NCI-H526 treated with DMSO at 0.1 percent for 48 hours (cell line): ENCODE measurements at places on chromosomes 6 and 20.

GRCh38 chr6:167788563-167788903, 38.2 kb upstream of the AFDN start:
- peak; percentile 51 for DNase-seq

GRCh38 chr6:139743664-139744437, 369.4 kb upstream of the CITED2 start:
- DNase-seq, result no peak

DNA sequence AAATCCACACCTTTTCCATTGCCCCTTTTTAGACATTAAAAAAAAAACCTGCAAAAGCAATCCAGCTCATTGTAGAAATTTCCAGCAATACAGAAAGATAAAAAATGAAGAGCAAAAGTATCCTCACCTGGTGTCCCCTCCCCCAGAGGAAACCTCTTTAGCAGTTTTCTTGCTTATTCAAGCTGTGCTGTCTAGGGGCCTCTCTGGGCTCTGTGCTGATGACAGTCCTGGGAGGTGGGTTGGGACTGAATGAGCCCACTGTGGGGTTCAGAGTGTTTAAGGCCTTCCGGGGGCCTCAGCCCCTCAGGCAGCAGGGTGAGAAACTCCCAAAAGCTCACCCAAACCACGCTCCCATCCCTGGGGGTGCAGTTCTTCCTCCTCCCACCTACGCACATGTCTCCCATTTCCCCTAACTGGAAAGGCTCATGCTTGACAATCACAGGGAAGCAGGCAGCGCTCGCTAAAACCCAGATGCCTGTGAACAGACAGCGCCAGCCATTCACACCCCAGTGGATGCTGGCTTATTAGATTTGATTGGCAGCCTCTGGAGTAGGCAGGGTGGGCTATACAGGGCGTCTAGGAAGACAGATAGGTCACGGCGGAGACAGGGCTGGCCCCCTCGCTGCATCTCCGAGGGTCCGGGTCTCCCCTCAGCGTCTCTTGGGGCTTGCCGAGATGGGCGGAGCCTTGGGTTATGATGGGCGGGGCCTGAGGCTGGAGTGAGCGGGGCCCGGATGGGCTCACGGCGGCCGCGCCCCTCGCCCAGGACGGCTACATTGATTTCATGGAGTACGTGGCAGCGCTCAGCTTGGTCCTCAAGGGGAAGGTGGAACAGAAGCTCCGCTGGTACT, 4.6 kb downstream of the GUCA1A start:
- no peak for DNase-seq

DNA sequence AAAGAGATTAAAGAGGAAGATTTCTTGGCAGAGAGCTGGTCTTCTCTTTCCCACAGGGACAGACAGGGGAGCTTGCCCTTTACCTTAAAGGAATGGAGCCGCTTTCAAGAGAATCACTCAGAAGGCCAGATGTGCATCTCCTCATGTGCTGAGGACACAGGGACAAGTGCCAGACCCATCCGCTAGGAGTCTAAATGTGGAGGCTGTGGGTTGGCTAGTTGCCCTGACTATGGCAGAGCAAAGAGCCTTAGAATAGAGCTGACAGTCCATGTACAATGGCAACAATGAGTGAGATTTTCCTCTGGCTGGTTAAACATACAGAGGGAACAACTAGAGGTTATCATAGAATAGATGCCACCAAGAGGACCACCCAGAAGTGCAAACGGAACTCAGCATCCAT, 7.3 kb upstream of the DOK5 start:
- no peak for DNase-seq

GRCh38 chr20:57312138-57312537, 17.5 kb upstream of the SPO11 start:
- no peak for DNase-seq

DNA sequence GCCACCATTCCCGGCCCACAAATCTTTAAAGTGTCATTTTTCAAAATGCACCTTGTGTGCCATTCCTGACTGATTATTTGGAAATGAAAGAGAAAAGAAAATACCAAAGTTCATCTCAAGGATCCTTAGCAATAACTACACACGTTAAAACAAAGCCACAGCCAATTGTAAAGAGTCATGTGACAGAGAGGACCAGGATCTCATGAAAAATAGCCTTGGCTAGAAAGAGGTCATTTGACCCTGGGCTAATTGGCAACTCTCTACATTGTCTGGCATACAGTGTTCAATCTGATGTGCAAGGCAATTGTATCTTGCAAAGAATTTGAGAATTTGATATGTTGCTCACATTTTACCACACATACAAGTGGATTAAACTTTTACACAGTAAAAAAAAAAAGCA, 31.6 kb upstream of the HLA-G start:
- no peak for DNase-seq

- DNase-seq, result no peak
These were observed 43.7 kb downstream of the LRP11 start for GRCh38 chr6:149820506-149820905.

DNA sequence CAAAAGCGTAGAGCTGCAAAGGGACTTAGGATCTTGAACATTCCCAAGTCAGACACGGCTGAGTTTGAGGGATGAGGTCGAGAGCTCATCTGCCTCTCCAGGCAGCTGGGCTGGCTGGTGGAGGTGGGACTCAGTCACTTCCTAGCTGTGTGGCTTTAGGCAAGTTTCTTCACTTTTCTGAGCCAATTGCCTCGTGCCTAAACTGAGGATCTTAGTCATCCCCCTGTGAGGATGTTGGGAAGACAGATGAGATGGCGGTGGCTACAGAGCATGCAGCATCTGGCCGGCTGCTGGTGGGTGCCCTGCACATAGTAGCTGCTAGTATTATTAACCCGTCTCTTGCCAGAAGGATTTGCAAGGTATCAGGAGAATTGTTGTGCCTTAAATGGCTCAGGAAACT, 27.5 kb downstream of the TFAP2C start:
- no peak for DNase-seq

DNA sequence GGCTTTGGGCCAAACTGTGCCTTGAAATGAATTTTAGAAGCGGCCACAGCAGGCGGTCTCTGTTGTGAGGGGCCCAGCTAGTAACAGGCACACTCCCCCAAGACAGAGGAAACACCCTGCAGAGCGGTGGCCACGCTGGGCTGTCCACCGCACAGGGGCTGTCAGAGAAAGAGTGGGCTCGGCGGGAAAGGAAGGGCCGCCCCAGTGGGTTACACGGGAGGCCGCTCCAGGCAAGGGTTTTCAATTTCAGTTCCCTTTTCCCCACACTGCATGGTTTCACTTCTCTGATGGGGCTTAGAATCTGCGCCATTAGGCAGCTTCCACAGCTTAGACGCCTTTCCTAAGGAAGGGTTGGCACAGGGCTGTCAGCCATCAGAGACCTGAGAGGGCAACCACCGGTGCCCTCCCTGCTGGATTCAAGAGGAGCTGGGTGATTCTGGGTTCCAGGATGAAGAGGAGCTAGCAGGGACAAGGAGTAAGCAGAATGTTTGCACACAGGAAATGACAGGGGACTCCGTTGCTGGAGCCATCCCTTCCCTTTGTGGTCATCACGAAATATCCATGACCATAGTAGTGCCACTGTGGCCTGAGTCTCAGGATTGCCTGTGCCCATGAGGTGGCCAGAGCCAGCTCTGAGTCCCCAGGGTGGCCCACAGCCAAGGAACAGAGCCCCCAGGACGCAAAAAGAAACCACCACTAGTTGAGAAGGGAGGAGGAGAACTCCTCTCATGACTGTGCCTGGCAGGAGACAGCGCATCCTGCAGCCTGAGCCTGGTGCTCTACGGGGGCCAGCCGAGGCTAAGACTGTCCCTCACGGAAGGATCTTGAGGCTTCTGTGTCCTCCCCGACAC, 282.7 kb downstream of the NRN1 start:
- no peak for DNase-seq

- DNase-seq, result no peak
These were observed 47.1 kb downstream of the ELMO2 start for GRCh38 chr20:46359233-46359751.

- DNase-seq, result peak; percentile 30
These were observed 25.0 kb downstream of the CYB5R4 start for GRCh38 chr6:83884523-83884922.

DNA sequence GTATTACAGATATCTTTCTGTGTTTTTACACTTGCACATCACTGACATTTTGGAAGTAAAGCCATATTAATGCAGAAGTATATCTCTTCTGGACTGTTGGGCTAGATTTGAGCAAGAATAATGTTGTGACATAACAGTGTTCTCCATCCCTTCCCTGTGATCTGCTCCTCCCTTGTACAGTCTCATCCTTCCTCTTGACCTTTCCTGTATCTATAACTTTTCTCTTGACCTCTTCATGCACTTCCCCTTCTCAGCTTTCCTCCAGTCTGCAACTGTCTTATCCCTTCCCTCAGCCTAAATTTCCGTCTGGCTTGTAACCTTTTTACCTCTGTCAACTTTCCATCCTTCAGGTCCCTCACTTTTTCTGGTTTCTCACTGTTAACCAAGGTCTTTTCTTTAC, 29.8 kb downstream of the NCOA3 start:
- DNase-seq, result no peak

DNA sequence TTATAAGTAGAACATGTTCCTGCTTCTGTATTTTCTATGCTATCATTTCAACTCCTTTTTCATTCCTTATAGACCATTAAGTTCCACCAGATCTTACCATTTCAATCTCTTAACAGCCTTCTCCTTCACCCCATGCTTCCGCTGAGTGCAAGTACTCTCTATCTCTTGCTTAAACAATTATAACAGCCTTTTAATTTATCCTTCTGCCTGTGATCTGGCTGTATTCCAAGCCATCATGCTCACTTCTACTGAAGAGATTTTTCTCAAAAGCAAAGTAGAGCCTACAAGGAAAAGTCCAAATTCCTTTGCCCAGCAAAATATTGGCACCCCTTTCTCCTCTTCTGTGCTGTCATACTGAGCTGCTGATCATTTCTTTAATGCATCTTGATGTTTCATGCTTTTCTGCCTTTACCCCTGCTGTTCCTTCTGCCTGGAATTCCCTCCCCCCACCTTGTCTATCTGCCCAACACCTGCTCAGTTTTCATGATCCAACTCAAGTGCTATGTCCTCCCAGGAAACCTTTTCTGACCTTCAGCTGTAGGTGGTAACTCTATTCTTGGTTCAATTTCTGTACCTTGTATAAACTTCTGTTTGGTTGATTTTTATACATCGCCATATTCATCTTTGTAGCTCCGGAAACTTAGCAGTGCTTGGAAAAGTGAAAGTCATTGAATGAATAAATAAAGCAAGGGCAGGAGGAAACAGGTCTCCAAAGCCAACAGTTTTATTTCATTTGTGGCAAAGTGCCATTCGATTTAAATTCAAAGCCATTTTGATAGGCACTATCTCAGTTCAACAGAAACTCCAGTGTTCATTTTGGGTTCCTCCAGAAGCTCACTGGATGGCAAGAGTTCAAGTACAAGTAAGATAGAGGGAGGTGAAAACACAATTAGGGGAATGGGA, 10.5 kb upstream of the BMP2 start:
- no peak for DNase-seq

GRCh38 chr20:25022680-25023079, 30.1 kb upstream of the APMAP start:
- DNase-seq, result no peak

GRCh38 chr20:8726460-8726859, 342.4 kb upstream of the PLCB4 start:
- no peak for DNase-seq

DNA sequence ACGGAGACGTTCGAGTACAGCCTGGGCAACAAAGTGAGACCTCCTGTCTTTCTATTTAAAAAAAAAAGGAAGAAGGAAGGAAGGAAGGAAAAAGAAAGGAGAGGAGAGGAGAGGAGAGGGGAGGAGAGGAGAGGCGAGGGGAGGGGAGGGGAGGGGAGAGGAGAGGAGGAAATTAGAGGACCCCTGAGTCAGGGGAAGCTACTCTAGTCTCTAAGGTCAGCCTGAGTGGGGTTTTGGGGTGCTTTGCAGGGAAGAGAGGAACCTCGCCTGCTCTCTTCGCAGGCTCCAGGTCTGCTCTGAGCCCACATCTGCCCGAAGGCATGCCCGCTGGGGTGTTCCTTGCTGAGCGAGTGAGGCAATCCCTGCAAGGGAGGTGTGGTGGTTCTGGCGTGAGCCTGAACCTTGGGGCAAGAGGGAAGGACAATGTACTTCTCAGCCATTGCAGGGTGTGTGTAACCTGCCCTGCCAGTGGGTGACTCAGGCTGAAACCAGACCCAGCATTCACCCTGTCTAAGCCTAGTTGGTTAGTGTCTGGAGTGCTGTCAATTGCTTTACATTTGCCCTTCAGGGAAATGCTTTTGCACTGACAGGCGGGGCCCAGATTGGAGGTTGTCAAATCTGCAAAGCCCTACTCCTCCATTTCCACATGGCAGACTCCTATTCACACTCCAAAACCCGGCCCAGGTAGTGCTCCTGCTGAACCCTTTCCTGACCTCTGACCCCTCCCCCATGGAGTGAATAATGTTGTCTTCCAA, 15.3 kb upstream of the MMP9 start:
- DNase-seq, result no peak

- DNase-seq, result no peak
These were observed 61.5 kb downstream of the FRK start for GRCh38 chr6:115999235-115999634.

GRCh38 chr6:125752773-125753172, 3.3 kb downstream of the HEY2 start:
- no peak for DNase-seq
